ENCODE measurements at places on chromosomes 6 and 20.

DNA sequence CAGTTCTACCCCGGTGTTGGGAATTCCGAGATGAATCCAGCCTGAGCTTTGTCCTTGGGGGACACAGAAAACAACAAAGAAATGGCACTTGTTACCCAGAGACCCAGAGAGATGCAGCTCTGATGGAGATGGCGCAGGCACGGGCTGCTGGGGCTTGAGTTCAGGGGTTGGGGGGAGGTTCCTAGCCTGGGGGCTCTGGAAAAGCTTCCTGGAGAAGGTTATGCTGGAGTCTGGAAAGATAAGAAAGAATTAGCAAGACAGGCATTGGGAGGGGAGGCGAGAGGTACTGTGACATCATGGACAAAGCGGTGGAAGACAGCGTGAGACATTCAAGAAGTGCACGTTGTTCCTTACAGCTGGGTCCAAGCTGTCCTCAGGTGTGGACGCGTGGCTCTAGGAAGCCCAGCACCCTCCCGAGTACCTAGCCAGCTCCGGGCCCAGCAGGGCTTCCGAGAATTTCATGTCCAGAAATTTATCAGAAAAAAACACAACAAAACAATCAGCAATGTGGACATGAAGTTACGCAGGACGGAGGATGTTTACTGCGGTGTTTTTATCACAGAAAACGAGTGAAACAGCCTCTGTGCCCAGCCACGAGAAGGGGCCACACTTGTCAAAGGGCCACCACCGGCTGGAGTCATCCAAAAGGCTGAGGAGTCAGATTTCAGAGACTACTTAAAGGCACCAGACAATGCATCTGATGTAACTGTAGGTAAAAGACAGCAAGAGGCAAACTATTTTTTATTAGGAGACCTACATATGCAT lies 39.5 kb downstream of the C20orf203 start:
- DNase-seq = no peak

- no peak for DNase-seq
Observed at GRCh38 chr6:75418233-75418632, 75.4 kb downstream of the FILIP1 start.

- DNase-seq = no peak
Observed at GRCh38 chr6:56040223-56040622, 164.8 kb upstream of the BMP5 start.

DNA sequence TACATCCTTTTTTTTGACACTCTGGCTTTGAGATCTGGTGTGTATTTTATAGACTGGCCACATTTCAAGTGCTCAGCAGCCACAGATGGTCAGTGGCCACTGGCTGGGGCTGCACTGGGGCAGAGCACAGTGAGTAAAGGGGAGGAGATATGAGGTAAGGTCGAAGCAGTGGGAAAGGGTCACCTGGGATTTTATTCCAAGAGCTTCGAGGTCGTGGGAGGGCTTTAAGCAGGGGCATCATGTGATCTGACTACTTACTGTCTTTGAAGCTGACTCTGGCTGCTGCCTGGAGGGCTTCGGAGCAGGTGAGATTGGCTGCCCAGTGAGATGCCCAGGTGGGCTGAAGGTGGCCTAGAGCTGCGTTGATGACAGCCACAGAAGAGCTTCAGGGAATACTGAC lies 6.7 kb downstream of the C20orf203 start:
- no peak for DNase-seq

GRCh38 chr6:47109281-47109680 lies 67.1 kb upstream of the ADGRF1 start:
- DNase-seq = no peak

DNA sequence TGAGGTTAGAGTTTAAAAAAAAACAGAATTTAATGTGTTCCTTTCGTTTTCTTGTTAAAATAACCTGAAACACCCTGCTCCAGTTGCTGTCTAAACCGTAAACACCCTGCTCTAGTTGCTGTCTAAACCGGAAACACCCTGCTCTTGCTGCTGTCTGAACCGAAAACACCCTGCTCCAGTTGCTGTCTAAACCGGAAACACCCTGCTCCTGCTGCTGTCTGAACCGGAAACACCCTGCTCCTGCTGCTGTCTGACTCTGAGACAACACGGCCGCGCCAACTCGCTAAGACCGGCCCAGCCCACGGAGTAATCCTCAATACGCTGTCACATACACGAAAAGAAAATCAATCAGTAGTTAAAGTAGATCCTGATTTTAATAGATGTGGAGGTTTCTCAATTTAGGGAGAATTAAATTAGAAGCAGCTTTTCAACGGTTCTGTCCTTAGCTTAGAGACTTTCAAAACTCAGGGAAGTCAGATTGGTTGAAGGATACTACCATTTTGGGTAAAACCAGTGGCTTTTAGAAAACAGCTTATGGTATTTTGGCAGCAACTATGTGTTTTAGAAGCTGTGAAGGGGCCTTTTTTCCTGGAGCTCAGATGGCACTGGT lies 98.3 kb downstream of the RAMACL start:
- peak; percentile 85 for DNase-seq

DNA sequence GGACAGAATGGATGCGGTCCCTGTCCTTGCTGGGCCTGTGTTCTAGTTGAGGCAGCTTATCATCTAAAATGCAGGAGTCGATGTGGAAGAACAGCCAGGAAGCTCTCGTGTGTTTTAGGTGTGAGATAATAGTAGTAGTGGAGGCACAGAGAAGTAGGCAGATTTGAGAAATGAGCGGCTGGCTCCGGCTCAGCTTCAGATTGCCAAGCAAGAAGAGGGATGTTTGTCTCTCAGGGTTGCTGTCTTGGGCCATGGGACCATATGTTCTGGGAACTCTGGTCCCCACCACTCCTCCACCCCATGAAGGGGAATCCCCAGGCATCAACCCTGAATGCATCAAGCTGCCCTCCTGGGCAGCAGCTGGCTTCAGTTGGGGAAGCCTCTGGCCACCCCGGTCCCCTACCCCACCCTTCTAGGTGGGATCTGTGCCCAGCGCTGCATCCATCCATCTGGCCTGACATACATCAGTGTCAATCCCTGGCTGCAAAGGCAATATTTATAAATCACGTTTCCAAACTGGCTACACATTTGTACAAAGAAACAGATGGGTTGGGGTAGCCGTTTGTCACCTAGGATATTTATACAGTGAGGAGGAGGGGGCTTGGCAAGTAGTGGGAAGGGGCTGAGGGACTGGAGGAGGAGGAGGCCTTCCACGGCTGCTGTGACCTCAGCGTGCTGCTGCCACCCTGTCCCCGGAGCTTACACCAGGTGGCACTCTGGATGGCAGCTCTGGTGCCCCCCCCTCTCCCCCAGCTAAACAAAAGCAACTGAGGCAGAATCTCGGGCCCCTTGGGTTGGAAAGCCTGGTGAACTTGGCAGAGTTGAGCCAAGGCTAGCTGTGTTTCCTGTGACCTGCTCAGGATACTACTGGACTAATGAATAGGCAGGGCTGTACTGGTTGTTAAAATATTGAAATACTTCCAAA lies 64.4 kb downstream of the CD40 start:
- no peak for DNase-seq

DNA sequence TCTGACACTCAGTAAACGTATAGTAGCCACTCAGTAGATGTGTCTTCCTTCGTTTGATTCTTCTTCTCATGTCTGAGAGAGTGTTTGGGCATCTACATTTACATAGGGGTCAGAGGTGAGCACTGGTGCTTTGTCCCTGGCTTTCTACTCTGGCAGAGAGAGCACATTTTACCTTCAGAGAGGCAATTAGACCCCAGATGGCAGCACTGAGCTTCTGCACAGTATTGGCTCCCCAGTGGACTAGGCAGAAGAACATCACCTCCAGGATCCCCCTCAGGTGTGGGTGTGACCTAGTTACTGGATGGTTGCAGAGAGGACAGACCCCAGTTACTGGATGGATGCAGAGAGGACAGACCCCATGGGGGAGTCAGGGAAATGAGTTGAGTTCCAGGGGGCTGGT lies 327.2 kb downstream of the DHX35 start:
- no peak for DNase-seq

Data from thymus (tissue), 14 donors.